Stimulated activated CD4-positive, alpha-beta T cell treated with anti-CD3 and anti-CD28 coated beads, Interleukin-1b, Interleukin-23, amount 100 ng/mL, for 48 hours (primary cell): ENCODE measurements at places on chromosomes 3 and 15.

DNA sequence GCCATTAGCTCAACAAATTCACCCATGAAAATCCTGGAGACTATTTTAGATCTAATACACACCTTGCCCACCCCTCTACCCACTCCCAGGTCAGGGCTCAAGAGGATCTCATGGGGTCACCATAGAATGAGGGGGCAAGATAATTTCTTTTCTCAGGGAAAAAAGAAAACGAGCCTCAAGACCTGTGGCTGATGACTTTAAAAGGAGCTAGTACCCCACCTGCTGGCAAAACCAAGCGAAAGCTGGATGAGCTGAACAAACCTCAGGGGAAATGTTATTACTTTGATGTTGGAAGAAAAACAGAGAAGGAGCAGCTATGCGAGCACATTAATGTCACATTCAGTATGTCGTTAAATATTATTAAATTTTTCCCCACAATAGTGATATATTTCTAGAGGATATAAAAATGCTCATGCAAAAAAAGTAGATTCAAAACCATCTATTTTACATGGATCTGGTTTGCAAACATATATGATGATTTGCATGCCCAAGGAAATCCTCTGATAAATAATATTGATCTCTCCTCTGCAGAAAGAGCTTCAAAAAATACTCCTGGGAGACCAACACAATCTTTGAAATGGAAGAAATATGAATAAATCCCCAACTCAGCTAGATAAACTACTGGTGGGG lies 37.7 kb downstream of the PLD1 start:
- DNase-seq: peak; percentile 40

- DNase-seq: no peak
Measured at GRCh38 chr3:127204841-127205582, 12.1 kb downstream of the PRR23E start.

DNA sequence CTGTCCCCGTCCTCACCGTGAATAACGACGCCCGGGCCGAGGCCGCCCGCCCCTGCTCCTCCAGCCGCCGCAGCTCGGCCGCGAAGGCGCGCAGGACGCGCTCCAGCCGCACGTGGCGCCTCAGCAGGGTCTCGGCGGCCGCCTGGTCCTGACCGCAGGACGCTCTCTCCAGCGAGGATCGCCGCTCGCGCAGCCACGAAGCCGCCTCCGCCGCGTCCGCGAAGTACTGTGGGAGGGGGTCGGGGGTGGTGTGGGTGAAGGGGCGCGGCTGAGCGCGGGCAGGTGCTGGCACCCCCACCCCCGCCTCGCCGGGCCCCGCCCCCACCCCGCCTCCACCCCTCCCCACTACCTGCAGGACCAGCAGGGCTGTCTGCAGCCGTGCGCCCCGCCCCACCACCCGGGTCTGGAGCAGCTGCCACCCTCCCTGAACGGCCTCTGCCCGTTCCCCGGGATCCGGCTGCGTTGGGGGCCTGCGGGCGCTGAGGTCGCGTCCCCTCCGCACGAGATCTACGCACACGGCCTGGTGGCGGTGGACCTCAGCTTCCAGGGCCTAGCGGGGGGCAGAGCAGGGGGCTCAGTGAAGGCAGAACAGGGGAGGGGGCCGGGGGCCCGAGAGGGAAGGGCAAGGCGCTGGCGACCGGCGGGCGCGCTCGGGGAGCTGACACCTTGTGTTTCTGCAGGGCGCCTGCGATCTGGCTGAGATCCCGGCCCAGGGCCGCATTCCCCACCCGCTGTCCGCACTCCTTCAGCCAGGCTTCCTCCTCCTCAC lies 11.7 kb downstream of the SPTBN5 start:
- no peak for DNase-seq

GRCh38 chr15:79948095-79948695 lies 22.8 kb downstream of the BCL2A1 start:
- DNase-seq: no peak

DNA sequence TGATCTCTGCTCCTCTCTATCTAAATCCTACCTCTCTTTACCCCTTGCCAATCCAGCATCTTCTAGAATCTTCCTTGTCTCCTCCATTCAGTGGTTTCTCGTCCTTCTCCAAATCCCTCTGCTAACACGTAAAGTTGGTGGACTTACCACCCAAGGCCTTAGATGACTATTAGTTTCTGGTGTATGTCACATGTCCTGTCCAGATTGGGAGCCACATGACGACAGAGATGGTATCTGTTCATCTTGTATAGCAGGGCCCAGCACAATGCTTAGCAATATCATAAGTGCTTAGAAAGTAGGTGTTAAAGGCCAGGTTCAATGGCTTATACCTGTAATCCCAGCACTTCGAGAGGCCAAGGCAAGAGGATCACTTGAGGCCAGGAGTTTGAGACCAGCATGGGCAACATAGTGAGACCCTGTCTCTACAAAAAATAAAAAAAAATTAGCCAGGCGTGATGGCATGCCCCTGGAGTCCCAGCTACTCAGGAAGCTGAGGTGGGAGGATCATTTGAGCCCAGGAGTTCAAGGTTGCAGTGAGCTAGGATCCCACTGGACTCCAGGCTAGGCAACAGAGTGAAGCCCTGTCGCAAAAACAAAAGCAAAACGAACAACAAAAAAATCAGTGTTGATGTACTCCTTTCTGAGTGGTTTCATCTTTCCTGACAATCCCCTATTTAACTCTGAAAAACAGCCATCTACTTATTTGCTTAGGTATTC lies 81.8 kb downstream of the HMG20A start:
- no peak for DNase-seq
